ENCODE measurements at places on chromosomes 11 and 22. TPM values are rescaled to one million over a fixed set of nuclear protein-coding genes. Genes with fewer than 3 reads are reported as not detected.

DNA sequence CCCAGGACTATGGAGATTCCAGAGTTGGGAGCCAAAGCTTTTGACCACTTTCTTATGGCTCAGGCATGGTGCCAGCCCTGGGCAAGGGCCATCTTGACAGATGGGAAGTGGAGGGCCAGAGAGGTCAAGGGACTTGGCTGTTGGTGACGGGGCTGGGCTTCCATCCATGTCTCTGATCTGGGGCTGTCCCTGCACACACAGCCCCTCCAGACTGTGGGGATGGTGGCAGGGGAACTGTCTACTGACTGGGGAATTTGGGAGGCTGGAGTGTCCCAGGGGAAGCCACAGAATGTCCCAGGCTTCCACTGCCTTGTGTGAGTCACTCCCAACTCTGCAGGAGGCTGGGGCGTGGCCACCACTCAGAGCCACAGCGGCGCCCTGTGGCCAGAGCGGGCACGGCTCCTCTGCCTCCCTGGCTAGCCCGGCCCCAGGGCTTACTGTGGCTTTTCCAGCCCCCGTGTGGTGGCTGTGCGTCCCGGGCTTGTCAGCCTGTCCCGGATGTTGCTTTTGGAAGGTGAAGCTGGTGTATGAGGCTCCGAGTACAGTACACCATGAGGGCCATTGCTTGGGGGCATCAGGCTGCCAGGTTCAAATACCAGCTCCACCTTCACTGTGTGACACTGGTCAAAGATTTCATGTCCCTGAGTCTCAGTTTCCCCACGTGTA lies 19.6 kb downstream of the C22orf23 start:
- DNase-seq, result peak; percentile 93

- DNase-seq, result no peak
Observed at GRCh38 chr11:2189938-2190656, 18.5 kb upstream of the TH start.

DNA sequence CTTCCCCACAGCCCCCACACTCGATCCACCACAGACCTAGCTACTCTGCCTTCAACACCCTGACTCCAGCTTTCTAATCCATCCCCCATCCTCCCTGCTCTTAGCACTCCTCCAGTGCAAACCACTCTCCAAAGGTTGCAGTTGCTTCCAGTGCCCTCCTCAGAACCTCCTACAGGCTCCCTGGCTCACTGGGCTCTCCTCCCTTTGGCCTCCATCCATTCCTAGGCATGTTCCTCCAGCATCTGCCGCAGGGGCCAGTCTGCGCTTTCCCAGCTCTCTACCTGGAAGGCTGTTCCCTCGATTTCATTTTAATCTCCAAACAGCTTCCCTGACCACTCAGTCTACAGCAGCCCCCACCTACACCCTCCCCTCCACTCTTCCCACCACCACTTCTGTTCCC lies 133.8 kb downstream of the SPATA19 start:
- DNase-seq, result no peak

The ARRB1 gene
- 19.1 TPM for total RNA-seq

- DNase-seq, result peak; percentile 92
Observed at GRCh38 chr11:114348200-114349191, 51.8 kb downstream of the C11orf71 start.
